Dorsolateral prefrontal cortex (tissue), 122 donors: ENCODE measurements at places on chromosomes 13 and 19.

DNA sequence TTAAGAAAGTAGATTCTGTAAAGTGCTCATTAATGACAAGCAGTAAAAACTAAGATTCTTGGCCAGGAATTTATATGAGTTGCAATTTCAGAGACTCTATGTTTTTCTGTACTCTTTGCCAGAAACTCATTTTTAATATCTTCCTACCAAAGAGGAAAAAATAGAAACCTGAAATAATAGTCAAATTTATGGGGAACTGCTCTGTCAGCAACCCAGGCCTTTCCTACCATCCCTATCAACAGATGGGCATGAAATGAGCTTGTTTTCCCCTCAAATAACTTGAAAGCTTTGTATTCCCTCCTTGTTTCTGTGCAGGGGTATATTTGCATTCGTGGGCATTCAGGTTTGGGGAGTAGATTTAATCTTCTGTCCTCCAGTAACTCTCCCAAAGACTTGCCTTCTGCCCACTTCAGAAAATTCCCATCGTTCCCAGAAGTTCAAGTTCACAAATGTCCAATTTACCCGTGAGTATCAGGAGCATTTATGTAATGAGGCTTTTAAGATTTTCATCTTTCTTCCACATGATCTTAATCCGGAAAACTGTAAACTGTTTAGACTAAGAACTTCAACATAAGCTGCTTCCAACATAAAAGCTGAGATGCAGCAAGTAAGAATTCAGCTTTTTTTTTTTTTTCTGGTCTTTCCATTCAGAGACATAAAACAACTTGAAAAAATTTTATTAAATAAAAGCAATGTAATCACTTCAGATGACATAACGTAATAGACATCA, 363.1 kb downstream of the EFNB2 start:
- DNase-seq: no peak

GRCh38 chr13:24261566-24261965, 47.8 kb upstream of the C1QTNF9 start:
- no peak for DNase-seq

DNA sequence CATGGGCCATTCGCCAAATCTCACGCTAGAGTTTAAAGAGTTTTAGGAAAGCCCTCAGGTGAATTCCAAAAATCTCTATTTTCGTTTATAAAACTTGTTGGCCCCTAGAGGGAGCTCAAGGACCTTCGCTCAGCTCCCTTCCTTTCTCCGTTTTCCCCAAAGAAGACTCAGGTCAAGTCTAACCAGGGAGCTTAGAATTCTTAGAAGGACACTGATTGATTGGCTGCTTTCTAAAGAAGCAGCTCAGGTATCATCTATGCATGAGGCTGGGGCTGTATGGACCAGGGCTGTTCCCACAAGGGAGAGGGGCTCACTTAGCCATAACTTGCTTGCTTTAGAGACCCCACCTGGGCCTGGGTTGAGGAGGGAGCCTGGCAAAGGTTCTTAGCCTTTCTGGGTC, 20.5 kb downstream of the DZIP1 start:
- no peak for DNase-seq

DNA sequence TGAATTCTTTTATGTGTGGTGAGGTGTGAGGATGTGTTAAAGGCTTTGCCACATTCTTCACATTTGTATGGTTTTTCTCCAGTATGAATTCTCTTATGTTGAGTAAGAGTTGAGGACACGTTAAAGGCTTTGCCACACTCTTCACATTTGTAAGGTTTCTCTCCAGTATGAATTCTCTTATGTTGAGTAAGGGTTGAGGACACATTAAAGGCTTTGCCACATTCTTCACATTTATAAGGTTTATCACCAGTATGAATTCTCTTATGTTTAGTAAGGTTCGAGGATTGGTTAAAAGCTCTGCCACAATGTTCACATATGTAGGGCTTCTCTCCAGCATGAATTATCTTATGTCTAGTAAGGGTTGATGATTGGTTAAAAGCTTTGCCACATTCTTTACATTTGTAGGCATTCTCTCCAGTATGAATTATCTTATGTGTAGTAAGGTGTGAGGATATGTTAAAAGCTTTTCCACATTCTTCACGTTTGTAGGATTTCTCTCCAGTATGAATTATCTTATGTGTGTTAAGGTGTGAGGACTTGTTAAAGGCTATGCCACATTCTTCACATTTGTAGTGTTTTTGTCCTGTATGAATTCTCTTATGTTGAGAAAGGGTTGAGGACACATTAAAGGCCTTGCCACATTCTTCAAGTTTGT, 27.1 kb downstream of the ZNF724 start:
- DNase-seq: no peak

- no peak for DNase-seq
These were observed 26.2 kb upstream of the WDFY2 start for GRCh38 chr13:51557875-51558612.

- no peak for DNase-seq
These were observed 11.1 kb downstream of the PDE4A start for GRCh38 chr19:10431254-10431942.

DNA sequence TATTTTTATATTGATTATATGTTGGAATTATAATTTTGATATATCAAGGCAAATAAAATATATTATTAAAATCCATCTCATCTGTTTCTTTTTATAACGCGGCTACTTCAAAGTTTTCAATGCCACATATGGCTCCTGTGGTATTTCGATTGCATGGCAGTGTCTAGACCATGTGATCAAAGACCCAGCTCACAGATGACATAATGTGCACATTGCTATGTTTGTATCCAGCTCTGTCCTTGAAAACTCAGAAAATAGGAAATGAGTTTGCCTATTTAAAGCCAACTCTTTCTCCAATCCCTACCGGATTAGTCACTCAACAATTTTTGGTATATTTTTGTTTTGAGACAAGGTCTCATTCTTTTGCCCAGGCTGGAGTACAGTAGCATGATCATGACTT, 26.2 kb downstream of the TMTC4 start:
- no peak for DNase-seq

- DNase-seq: no peak
These were observed 22.7 kb downstream of the FAM187B start for GRCh38 chr19:35205733-35206323.
